ENCODE measurements at places on chromosomes 2 and 18. TPM values are rescaled to one million over a fixed set of nuclear protein-coding genes. Genes with fewer than 3 reads are reported as not detected.

DNA sequence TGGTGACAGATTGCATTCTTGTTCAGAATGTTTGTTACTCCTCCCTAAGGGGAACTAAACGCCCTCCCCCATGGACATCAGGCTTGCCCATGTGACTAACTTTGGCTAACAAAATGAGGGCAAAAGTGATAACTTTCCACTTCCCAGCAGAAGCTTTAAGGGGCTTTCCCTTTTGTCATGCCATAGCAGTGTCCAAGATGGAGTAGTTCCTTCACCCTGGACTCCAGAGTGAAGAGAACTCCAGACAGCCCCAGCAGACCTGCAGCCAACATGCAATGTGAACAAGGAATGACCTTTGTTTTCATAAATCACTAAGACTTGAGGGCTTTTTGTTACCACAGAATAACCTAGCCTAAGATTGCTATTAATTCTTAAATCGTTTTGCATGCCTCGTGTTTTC lies 163.5 kb downstream of the ZEB2 start:
- no peak for DNase-seq

DNA sequence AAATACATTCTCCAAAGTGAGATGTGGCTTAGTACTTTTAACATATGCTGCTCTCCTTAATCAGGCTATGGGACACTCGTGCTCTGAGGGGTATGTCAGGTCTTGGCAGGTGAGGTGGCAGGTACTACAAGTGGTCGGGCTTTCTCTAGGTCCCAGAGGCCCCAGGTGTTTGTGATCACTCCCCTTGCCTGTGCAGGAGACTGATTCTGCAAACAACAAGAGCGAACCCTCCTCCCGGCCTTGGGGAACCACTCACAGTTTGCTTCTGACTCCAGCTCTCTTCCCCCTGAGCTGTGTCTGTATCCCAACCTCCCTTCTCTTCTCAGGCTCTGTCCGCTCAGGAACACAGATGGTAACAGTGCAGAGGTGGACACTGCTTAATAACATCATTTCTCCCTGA lies 48.1 kb downstream of the ATOH8 start:
- no peak for DNase-seq

- DNase-seq, result no peak
Measured at GRCh38 chr2:43158259-43158880, 68.0 kb downstream of the ZFP36L2 start.

GRCh38 chr2:212956665-212957607 lies 194.5 kb downstream of the IKZF2 start:
- no peak for DNase-seq

GRCh38 chr2:67108231-67108630 lies 288.9 kb upstream of the ETAA1 start:
- DNase-seq, result no peak

GRCh38 chr2:54634021-54634420 lies 89.4 kb upstream of the EML6 start:
- no peak for DNase-seq

- DNase-seq, result no peak
Measured at GRCh38 chr18:66210875-66211274, 393.0 kb downstream of the CDH19 start.

DNA sequence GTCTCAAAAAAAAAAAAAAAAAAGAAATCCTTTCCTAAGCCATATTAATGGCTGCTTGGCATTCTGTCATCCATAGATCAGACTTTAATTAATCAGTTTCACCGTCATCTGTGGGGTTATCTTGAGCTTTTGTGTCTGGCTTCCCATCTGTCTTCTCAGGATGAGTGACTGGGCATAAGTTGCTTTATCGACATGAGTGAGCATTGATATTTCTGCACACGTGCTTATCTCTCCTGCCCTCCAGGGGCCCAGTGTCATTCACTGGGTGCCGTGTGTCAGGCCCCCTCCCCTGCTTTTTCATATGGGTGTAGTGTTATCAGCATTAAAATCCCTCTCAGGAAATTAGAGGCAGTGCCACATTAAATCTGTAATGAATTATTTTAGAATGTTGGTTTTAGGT lies 65.6 kb downstream of the SH3BP4 start:
- DNase-seq, result no peak

GRCh38 chr2:234137400-234138014 lies 87.0 kb downstream of the SPP2 start:
- no peak for DNase-seq

DNA sequence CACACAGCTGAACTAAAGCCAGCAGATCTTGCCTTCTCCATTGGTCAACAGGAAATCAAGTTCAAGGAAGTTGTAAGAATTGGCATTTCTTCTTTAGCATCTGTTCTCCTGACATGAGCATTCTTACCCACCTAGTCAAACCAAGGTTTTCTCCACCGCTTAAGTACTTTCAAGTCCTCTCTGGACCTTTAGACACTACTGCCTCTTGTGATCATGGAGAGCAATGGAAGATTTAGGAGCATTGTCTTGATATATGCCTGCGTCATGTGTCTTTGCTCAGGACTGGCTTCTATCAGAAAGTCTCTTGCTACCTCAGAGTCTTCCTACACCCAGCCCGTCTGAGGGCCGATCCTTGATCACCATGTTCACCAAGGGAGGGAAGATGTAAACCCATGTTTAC lies 262.2 kb downstream of the PHLPP1 start:
- no peak for DNase-seq

GRCh38 chr18:74529378-74529777 lies 4.9 kb upstream of the CNDP1 start:
- no peak for DNase-seq

DNA sequence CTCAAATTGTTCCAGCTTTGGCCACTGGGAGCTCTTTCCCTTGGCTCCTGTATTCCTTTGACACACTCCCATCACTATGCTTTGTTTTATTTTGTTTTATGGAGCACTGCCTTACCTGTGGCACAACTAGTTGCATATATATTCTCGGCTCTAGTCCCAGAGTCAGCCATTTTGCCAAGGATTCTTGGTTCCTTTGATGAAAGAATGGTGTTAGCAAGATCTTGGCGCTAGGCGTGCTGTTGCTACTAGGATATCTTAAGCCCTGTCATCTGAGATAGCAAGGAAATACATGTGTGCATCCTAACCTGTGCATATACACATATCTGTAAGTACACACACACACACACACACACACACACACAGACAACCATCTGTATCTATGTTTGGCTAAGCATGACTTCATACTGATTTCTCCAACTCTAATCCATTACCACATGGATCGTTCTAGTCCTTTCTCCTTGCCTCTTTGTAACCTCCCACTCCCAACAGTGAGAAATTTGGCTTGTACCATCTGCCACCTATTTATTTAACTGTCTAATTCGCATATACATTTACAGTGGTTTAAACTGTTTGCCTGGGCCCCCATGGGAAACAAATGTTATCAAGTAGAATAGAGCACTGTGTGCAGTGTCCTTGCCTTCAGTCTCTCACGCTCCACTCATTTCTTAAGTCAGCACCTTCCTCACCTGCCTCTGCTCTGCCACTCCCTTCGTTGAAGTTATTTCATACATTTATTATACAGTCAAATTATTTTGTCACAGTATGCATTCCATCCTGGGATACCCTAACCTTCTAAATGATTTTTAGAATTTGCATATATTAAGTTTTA lies 137.5 kb upstream of the MAP3K20 start:
- DNase-seq, result no peak

GRCh38 chr2:60649721-60650120 lies 96.3 kb upstream of the BCL11A start:
- no peak for DNase-seq

DNA sequence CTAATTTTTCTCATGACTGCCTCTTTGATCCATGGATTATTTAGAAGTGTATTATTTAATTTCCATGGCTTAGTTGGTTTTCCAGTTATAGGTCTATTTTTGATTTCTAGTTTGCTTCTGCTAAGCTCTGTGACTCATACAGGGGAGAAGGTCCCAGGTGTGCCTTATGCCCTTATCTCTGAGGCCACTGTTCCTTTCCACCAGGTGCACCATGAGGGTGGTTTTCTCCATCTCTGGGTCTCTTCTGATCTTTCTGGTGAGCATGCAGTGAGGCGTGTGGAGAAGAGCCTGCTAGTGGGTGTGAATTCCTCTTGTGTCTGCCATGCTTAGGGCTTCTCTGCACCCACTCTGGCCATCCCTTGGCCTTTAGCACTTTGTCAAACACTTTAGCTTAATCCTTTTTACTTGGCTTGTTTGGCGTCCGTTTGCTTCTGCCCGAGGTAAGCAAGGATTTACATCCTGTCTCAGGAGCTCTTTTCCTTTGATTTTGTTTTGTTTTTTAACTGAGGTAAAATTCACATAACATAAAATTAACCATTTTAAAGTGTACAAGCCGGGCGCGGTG lies 129.8 kb upstream of the ARL4C start:
- no peak for DNase-seq

- DNase-seq, result no peak
Measured at GRCh38 chr2:141522048-141522447, 608.8 kb downstream of the LRP1B start.

- no peak for DNase-seq
Measured at GRCh38 chr2:225889452-225889851, 489.9 kb downstream of the NYAP2 start.

GRCh38 chr2:192347542-192347941 lies 152.8 kb upstream of the TMEFF2 start:
- DNase-seq, result no peak

DNA sequence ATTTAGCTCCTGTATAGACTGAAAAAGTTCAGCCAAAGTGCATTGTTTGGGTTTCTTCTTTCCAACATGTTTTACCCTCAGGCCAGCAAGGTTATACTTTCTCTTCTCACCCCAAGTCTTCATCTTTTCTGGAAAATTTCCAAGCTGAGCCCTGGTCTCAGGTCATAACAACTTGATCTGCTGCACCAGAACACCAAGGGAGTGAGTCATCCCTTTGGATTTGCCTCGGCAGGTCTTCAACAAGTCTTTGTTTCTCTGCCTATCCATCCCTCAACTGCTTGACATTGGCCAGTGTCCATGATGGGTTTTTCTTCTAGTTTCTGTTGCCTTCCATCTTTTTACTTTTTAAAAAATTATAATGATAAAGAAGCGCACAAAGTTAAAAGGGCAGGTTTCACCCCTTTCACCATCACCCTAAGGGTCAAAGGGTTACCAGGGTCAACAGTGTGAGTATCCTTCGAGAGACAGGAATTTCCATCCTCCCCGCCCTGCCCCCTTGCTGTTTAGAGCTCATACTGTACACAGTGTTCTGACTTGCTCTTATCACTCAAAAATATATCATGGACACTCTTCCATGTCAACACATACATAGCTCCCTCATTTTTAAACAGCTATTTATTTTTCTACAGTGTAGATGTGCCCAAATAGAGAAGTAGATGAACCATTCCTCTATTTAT lies 5.7 kb upstream of the SPATS2L start:
- DNase-seq, result no peak

DNA sequence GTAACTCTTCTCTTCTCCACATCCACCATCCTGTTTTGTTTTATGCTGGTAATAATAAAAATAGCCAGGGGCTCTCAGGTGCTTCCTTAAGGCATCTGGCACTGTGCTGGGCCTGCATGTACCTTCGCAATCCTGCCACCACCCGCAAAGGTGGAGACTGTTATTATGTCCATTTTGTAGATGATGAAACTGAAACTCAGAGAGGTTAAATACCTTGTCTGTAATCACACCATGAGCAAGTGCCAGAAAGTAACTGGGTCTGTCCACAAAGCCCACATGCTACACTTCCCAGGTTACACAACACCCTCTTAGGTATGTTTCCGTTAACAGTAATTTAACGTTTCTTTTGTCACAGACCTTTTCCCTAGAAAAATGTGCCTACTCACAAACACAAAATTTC lies 27.0 kb downstream of the NRP2 start:
- DNase-seq, result no peak

DNA sequence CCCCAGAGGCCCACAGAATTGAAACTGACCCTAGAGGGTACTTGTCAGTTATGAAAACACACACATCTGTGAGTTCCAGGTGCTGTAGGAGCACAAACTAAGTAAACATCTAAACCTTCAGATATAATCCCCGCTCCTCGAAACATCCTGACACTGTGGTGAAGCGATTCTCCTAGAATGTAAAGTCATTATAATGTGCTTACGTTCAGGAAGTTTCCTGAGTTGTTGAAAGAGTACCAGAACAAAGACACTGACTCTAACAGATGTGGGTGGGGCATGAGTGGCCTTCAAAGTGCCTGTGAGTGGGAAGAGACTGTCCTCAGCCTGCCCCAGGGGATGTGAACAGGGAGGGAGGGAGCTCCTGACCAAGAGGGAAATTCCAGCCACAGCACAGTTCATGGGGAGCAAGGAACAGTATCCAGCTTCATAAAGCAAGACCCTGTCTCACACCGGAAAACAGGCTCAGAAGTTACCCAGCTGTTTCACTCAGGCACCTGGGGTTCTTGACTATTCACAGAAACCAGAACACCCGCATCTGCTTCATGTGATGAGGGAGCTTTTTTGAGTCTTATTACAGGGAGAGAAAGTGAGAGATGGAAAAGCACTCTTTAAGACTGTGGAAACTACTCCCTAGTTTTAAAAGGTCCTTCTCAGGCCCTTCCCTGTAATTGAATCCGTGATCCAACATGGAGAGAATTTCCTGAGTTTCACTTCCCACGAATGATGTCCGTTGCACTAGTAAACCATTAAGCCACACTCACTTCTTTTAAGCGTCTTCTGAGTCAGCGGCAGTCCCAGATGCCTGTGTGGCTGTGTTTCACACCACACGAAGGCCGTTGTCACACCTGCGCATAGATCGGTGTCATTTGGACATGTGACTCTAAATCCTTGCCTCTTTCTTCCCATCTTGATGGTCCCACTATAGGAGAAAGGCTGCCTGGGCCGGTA lies 88.6 kb upstream of the EML6 start:
- DNase-seq, result no peak

GRCh38 chr2:160417745-160418397 lies 75.7 kb downstream of the RBMS1 start:
- DNase-seq, result no peak

DNA sequence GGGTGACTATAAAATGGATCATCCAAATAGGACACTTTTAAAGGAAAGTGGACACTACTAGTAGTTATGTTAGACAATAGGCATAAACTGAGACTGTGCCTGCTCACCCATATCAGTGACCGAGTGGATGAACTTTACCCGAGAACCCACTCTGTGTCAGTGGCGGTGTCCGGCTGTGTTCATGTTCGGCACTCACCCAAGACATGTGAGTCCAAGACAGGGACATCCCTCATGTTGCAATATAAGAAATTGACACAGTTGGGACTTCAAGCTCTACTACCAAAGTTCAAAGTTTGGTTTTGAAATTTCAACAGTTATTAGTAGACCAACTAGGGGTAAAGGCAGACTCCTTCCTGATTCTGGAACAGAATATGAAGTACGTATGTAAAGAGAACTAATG lies 326.3 kb upstream of the TNP1 start:
- no peak for DNase-seq

Gene GPR155
- total RNA-seq, result 49.0 TPM

Gene STON1
- 4.1 TPM for total RNA-seq

Gene CXCR1
- 0.81 TPM for total RNA-seq

Gene IL36B
- not detected for total RNA-seq

Gene MAP3K19
- total RNA-seq, result not detected

Gene PAIP2B
- total RNA-seq, result 60.9 TPM

Gene FLACC1
- total RNA-seq, result 12.2 TPM

Gene PAX8
- total RNA-seq, result 2.8 TPM

Gene MALL
- total RNA-seq, result 1.5 TPM

Gene SEH1L
- 54.1 TPM for total RNA-seq

Gene CXCR4
- total RNA-seq, result 2.0 TPM
